Anterior cingulate cortex (tissue), 58 donors: ENCODE measurements at places on chromosomes 4 and X.

DNA sequence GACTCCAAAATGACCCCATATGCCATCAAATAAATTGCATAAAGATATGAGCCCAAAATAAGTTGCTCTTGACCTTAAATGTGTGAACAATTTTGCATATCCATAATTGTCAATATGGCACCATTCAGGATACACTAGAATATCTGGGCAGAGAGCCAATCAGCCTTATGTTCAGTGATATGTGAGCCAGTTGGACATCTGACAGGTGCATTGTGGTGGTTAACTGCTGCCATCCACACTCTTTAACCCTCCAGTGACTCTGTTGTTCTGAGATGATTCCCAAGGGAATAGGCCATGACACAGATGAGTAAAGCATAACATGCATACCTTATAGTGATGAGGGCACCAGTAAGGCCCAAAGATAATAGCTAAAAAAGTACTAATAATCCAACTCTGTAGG lies 500.1 kb downstream of the PCDH18 start:
- no peak for DNase-seq

- DNase-seq = no peak
Observed at GRCh38 chrX:1391370-1391706, 575 bp downstream of the SLC25A6 start.

- DNase-seq = no peak
Observed at GRCh38 chr4:70688795-70689231, 481 bp downstream of the UTP3 start.

- no peak for DNase-seq
Observed at GRCh38 chr4:14719053-14719452, 283.2 kb upstream of the CPEB2 start.

DNA sequence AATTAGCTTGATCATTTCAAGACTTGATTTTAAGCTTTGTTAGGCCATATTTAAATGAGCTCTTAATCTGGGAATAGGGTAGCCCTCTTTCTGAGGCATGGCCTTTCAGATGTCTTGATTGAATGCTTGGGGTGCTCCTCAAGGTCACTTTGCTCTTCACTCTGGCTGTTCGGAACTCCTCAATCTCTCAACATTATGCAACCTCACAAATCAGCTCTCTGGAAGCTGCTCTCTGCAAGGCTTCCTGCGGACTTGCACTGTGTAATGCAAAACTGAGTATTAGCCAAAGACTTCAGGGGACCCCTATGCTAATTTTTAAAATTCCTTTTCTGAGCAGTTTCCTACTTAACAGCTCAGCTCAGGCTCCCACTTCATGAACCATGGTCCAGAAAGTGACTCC lies 398.3 kb downstream of the PRDM5 start:
- DNase-seq = no peak

DNA sequence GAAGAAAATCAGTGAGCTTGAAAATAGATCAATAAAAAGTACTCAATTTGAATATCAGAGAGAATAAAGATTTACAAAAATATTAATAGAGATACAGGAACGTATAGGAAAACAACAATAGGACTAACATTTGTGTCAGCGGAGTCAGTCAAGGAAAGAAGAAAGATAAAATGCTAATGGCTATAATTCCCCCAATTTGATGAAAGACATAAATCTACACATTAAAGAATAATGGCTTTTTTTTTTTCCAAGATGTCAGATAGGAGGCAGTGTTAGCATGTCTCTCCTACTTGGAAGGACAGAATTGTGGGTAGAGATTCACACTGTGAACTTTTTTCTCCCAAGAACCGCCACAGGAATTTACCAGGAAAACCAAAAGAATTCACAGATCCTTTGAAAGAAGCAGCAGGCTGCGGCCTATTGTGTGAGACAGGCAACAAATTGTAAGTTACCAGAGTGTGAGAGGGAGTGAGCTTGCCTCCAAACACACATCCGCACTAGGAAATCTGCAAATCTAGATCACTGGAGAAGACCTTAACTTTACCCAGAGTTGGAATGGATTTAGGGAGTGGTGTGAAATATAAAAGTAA lies 249.9 kb downstream of the PRDM5 start:
- no peak for DNase-seq

DNA sequence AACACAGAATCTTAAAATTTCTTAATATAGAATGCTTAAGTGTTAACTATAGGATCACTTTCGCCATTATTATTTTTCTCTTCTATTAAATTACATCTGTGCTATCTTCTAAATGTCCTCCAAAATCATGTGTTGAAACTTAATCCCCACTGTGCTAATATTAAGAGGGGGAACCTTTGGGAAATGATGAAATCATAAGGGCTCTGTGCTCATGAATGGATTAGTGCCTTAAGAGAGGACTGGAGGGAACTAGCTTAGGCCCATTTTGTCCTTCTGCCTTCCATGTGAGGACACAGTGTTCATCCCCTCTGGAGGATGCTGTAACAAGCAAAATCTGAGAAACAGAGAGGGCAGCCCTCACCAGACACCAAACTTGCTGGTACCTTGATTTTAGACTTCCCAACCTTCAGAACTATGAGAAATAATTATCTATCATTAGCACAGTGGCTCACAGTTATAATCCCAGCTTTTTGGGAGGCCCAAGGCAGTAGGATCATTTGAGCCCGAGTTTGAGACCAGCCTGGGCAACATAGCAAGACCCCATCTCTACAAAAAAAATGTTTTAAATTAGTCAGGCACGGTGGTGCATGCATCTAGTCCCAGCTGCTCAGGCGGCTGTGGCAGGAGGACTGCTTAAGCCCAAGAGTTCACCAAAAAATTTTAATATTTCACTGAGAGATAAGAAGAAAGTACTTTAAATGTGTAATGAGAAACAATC lies 26.3 kb downstream of the KLHL8 start:
- no peak for DNase-seq

GRCh38 chr4:134935320-134935719 lies 733.7 kb upstream of the PABPC4L start:
- DNase-seq = no peak

- no peak for DNase-seq
Observed at GRCh38 chrX:154401918-154402621, 3.9 kb downstream of the RPL10 start.

DNA sequence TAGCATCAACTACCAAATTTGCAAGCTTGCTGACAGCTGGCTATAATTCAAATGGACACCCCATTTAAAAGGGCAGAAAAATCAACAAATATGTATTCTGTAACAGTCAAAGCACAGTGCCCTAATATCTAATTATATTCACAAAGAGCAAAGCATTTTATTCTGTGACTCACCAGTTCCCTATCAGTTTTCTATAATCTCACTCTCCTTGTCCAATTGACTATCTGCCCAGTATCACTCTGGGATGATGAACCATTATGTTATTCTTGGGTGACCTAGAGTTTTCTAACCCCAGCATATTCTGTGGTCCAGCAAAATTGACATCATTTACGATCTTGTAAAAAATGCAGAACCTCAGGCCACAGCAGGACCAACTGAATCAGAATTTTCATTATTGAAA lies 82.0 kb upstream of the FREM3 start:
- no peak for DNase-seq

- no peak for DNase-seq
Observed at GRCh38 chr4:155899891-155900290, 3.6 kb upstream of the TDO2 start.

DNA sequence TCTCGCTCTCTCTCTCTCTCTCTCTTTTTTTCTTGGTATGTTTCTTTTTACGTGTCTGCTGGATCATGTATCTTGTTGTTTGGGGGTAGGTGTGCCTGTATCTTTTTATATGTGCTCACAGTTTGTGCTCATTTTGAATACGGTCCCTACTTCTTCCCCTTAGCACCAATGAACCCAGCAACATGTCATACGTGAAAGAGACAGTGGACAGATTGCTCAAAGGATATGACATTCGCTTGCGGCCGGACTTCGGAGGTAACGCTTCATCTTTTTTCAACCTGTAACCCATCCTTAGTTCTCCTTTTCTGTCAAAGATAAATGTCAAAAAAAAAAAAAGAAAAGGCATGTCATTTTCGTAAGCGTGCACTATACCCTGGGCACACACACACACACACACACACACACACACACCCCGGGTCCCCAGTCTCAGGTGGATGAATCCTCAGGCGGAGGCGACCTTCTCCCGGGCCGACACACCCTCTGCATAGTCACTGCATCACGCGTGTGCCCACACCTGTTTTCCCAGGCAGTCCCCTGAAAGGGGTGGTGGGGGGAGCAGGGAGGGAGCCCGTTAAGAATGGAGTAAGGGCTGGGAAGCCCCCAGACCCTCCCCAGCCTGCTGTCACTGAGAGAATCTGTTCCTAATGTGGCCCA lies 511 bp downstream of the GABRB1 start:
- peak; percentile 28 for DNase-seq

GRCh38 chr4:36274158-36274557 lies 7.3 kb upstream of the DTHD1 start:
- DNase-seq = no peak

- DNase-seq = no peak
Observed at GRCh38 chr4:113094331-113094730, 44.9 kb downstream of the ANK2 start.

GRCh38 chr4:16250661-16251365 lies 24.5 kb upstream of the TAPT1 start:
- DNase-seq = no peak

DNA sequence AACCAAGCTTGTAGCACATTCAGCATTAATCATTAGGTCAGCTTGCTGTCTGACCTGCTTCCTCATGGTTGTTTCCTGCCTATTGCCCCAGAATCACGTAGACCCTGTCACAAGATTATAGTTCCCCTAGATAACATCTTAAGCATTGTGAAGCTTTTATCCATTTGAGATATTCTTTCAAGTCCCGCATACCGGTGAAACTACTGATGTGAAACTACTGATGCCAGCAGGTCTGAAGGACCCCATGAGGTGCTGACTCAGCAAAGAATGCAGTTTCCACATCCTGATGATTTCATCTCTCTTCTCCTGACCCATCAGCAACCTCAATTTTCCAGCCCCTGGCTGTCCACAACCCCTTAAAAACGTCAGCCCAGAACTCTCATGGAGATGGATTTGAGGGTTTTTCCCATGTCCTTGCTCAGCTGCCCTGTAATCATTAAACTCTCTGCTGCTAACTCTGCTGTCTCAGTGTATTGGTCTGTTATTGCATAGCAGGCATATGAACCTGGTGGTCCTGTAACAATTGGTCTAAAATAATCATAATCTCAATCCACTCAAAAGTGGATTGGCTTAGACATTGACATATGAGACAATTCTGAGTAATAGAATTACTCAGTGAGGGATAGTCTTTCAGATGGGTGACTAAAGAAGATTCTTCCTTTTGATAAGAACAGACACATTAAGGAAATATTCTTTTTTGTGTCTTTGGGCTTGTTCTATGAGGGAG lies 26.3 kb upstream of the UBA6 start:
- DNase-seq = no peak

DNA sequence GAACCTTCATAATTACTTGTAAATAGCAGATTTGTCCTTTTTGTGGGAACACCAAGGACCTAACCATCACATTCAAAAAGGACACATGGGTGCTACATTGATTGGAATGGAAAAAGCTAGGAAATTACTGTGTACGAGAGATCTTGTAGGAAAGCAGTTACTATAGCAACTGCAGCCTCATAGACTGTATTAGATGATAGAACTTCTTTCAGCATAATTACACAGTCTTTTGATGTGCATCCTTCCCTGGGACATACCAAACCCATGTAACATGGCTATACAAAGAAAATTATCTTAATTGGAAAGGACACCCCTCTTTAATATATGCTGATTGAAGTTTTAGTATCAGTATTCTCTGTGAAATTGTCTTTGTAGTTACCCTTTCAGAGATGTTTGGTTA lies 130.7 kb upstream of the CTSO start:
- DNase-seq = no peak

- no peak for DNase-seq
Observed at GRCh38 chrX:95728446-95728845, 956.2 kb upstream of the DIAPH2 start.

DNA sequence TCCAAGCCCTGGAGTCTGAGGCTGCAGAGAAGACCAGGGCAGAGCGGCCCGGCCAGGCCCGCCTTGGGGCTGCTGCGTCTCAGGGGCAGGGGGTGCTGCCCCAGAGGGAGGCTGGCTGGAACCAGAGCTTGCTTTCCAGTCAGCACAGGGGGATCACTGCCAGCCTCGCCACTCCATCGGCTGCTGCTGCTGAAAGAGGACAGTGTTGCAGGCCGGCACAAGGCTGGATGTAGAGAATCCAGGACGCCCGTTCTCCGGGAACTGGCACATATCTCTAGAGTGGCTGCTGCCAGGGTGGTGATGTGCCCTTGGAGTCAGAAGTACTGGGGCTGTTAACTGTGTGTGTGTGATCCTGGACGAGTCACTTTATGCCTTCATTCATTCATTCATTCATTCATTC lies 31.9 kb upstream of the SORCS2 start:
- peak; percentile 75 for DNase-seq

GRCh38 chr4:173490817-173491528 lies 39.1 kb downstream of the HAND2 start:
- no peak for DNase-seq

DNA sequence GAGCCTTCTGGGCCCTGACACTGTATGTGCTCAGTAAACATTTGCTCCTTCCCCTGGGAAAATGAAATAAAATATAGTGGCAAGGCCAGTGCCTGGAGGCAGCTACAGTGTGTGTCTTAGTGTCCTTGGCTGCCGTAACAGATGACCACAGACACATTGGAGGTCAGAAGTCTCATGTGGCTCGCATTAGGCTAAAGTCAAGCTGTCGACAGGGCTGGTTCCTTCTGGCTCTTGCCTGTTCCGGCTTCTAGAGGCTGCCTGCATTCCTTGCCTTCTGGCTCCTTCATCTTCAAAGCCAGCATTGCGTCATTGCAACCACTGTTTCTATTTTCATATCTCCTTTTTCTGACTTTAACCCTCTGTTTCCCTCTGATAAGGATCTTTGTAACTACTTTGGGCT lies 83.6 kb upstream of the STX18 start:
- no peak for DNase-seq
